Smooth muscle cell of the coronary artery (primary cell): ENCODE measurements at places on chromosomes 6 and 20. TPM values are rescaled to one million over a fixed set of nuclear protein-coding genes. Genes with fewer than 3 reads are reported as not detected.

The MTFR2 gene
- total RNA-seq, result 0.23 and 1.1 TPM in 2 replicates

The TPBG gene
- 16.4 and 24.7 TPM in 2 replicates for total RNA-seq

The PARD6B gene
- 0.23 and 1.7 TPM in 2 replicates for total RNA-seq

The MUC22 gene
- total RNA-seq, result not detected in 2 replicates

The MRAP2 gene
- total RNA-seq, result 1.7 and 6.3 TPM in 2 replicates

The HLA-DRA gene
- total RNA-seq, result 0.82 TPM in 1 of 2 replicates, not detected in the other

The SRSF12 gene
- 0.08 and 0.12 TPM in 2 replicates for total RNA-seq

The ROS1 gene
- under 0.01 TPM in 2 replicates for total RNA-seq

The MRPS26 gene
- 42.8 and 45.7 TPM in 2 replicates for total RNA-seq

The GRIK2 gene
- 1.8 and 1.9 TPM in 2 replicates for total RNA-seq

The SLC35D3 gene
- not detected in 2 replicates for total RNA-seq

The SOX4 gene
- total RNA-seq, result 6.2 and 61.5 TPM in 2 replicates

The HLA-G gene
- 0.35 TPM in 1 of 2 replicates, not detected in the other for total RNA-seq

The DEFB124 gene
- total RNA-seq, result not detected in 2 replicates

The CLIC5 gene
- 0.12 TPM in 1 of 2 replicates, not detected in the other for total RNA-seq

The CARMIL1 gene
- total RNA-seq, result 11.4 and 15.0 TPM in 2 replicates

The C6orf15 gene
- 0.08 TPM in 1 of 2 replicates, not detected in the other for total RNA-seq

The DSE gene
- 67.0 and 92.2 TPM in 2 replicates for total RNA-seq

The SLC17A3 gene
- total RNA-seq, result not detected in 2 replicates

The CLPSL1 gene
- not detected in 2 replicates for total RNA-seq

The DDO gene
- 1.3 and 1.7 TPM in 2 replicates for total RNA-seq

The ADGRF4 gene
- total RNA-seq, result not detected in 2 replicates

The CYP24A1 gene
- total RNA-seq, result 0.60 and 0.94 TPM in 2 replicates

The SYNGAP1 gene
- 1.7 and 3.2 TPM in 2 replicates for total RNA-seq

The RGS17 gene
- total RNA-seq, result 2.7 and 12.7 TPM in 2 replicates

The PDCD2 gene
- total RNA-seq, result 23.1 and 38.6 TPM in 2 replicates

The FYN gene
- total RNA-seq, result 59.5 and 162 TPM in 2 replicates

The CLVS2 gene
- total RNA-seq, result not detected in 2 replicates

The NOX3 gene
- total RNA-seq, result not detected in 2 replicates

The FOXP4 gene
- total RNA-seq, result 0.59 and 1.9 TPM in 2 replicates

The WFDC10B gene
- total RNA-seq, result not detected in 2 replicates

The BACH2 gene
- 0.35 and 0.60 TPM in 2 replicates for total RNA-seq

The PPP1R16B gene
- 0.12 and 0.23 TPM in 2 replicates for total RNA-seq

The TFAP2D gene
- total RNA-seq, result 0.98 TPM in 1 of 2 replicates, not detected in the other

The SIRPD gene
- not detected in 2 replicates for total RNA-seq

The L3MBTL1 gene
- total RNA-seq, result 3.3 and 4.4 TPM in 2 replicates

The RSPO4 gene
- not detected in 2 replicates for total RNA-seq

The ETV7 gene
- total RNA-seq, result 0.75 and 2.8 TPM in 2 replicates

The OOEP gene
- total RNA-seq, result not detected in 2 replicates

The TTK gene
- 0.70 and 5.9 TPM in 2 replicates for total RNA-seq

The JAG1 gene
- 126 and 252 TPM in 2 replicates for total RNA-seq

The GNAS-AS1 gene
- total RNA-seq, result 0.35 and 1.1 TPM in 2 replicates

The IL20RA gene
- 0.12 TPM in 1 of 2 replicates, not detected in the other for total RNA-seq

The RGL2 gene
- total RNA-seq, result 12.6 and 21.9 TPM in 2 replicates

The AKIRIN2 gene
- total RNA-seq, result 6.2 and 12.8 TPM in 2 replicates

The NINL gene
- 6.0 and 6.7 TPM in 2 replicates for total RNA-seq

The CCN6 gene
- not detected in 2 replicates for total RNA-seq

The CASS4 gene
- total RNA-seq, result 0.12 and 0.38 TPM in 2 replicates

The WFDC2 gene
- total RNA-seq, result not detected in 2 replicates

The BPI gene
- 0.12 and 0.30 TPM in 2 replicates for total RNA-seq
